ENCODE measurements at places on chromosomes 11 and 22. TPM values are rescaled to one million over a fixed set of nuclear protein-coding genes. Genes with fewer than 3 reads are reported as not detected.

Gene LGR4
- polyA plus RNA-seq, result 27.7 TPM

Gene AGBL2
- polyA plus RNA-seq, result 7.1 TPM

Gene FIBIN
- polyA plus RNA-seq, result 67.8 TPM

Gene SCGB1D2
- polyA plus RNA-seq, result not detected

GRCh38 chr22:20126284-20127029 lies 5.1 kb upstream of the ZDHHC8 start:
- DNase-seq, result no peak

DNA sequence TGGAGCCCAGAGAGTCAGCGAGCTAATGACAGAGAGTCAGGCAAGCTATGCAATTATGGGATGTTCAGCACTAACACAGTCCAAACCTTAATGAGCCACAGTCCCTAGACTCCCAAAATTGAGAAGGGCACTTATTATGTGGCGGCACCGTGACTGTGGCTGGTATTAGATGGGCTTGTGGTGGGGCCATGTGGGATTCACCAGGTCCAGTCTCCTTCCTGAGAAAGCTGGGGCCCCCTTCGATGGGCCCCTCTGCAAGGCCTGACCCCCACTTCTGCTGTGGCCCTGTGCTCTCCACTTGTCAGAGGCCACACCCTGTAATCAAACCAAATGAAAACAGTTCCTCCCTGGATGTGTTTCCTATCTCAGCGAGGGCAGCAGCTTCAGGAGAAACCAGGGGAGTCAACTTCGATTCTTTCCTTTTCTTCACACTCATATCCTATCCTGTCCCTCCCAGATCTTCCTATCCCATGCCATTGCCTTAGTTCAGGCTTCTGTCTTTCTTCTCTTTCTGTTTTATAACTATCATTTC lies 42.9 kb downstream of the INSC start:
- DNase-seq, result no peak

DNA sequence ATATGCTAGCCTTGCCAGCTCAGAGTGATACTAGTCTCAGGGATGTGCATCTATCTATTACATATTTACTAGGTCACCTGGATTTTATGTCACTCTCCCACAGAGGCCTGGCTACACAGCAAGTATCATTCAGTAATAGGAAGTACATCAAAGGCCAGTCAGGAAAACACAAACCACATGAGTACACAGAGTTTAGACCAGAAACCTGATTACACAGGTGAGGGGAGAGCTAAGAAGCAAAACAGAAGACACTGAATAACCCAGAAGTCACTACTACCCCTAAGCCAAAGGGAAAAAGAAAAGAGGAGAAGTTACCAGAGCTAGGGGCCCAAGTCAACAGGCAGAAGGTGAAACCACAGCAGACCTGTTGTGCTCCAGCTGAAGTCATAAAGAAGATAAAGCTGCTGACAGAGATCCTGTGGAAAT lies 13.3 kb downstream of the LPXN start:
- no peak for DNase-seq

GRCh38 chr11:6654281-6655019 lies 1.2 kb downstream of the DCHS1 start:
- DNase-seq, result no peak

DNA sequence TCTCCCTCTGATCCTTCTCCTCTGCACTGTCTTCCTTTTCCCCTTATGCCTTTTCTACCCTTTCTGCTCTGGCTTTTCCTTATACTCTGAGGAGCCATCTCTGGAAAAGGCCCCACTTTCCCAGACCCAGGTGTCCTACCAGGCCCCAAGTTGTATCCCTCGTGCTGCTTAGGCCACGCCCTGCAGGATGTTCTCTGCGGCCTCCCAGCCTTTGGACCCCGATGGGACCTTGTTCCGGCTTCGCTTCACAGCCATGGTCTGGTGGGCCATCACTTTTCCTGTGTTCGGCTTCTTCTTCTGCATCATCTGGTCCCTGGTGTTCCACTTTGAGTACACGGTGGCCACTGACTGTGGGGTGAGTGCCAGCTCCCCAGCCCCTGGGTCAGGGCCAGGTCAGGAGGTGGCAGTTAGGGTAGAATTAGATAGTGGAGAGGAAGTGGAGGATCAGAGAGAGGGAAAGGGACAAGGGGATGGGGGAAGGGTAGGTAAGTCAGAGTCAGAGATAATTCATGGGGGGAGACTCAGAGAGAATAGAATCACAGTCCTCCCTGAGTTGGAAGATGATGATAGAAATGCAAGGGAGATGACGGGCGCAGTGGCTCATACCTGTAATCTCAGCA lies 8.9 kb downstream of the PGAP2 start:
- DNase-seq, result no peak

Measured in spinal cord (tissue), 10 donors.